ENCODE measurements at places on chromosomes 2 and 18. TPM values are rescaled to one million over a fixed set of nuclear protein-coding genes. Genes with fewer than 3 reads are reported as not detected.

Gene CNGA3
- total RNA-seq = not detected

GRCh38 chr18:54772056-54772455, 56.2 kb upstream of the RAB27B start:
- H3K27me3 ChIP-seq = peaks cover 15% of the 10 kb centered on the region
- DNase-seq = no peak
- H3K36me3 ChIP-seq = no peaks in the 10 kb centered on the region
- H3K4me3 ChIP-seq = no peak overlapping the region

DNA sequence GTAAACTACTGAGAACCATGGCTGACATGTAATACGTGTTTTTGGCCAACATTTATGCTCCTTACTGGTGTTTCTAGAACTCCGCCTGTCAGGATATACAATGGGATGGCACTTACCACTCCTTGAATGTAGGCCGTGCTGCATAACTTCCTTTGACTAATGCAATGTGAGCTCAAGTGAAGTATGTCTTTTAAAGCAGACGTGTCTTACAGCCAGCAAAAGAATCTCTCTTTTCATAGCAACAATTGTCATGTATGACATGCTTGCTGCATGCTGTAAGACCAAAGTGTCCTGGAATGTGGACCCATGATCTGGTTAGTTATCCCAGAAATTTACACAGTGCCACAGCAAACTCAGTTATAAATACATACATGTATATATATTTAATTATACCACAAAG, 1202.7 kb upstream of the PIK3C3 start:
- no peaks in the 10 kb centered on the region for H3K27me3 ChIP-seq
- DNase-seq = no peak
- no peak overlapping the region for H3K27ac ChIP-seq

Gene HOXD8
- total RNA-seq = not detected

Gene RAPGEF4
- 1.1 TPM for total RNA-seq

DNA sequence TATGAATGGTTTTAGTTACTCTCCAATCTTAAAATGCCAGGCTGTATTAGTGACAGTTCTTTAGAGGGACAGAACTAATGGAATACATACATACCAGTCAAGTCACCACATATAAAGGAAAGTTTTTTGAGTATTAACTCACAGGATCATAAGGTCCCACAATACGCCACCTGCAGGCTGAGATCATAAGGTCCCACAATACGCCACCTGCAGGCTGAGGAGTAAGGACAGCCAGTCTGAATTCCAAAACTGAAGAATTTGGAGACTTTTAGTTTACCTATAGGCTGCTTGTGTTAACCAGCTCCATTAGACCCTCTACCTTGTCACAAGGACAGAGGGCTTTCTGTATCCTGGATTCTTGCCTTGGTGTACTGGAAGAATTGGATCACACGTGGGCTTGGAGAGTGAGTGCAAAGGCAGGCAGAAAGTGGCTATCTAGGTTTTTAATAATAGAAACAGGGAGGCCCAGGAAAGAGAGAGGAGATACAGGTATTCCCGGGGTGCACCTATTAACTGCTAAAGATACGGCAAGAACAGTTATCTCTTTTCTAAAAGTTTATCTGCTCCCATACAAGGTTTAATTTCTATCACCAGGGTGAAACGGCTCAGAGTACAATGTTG, 234.9 kb upstream of the CYRIA start:
- H3K4me3 ChIP-seq = no peak overlapping the region
- no peaks in the 10 kb centered on the region for H3K36me3 ChIP-seq
- H3K27me3 ChIP-seq = no peaks in the 10 kb centered on the region
- H3K4me1 ChIP-seq = no peaks in the 10 kb centered on the region
- no peak for DNase-seq

DNA sequence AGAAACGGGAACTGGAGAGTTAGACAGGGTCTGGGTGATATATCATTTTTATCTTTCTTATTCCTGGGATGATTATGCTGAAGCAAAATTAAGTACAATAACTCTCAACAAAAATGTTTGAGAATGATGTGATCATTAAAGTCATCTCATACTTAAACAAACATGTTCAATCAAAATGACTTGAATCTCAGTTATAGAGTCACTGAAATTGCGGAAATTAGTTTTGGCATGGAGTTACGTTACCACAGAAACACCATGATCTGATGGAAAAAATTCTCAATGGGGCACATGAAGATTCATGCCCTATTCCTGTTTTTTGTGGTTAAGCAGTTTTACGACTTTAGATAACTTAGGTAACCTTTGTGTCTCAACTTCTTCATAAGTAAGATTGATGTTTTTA, 757.7 kb downstream of the EPHA4 start:
- no peak for DNase-seq
- no peak overlapping the region for H3K27ac ChIP-seq
- H3K4me1 ChIP-seq = no peaks in the 10 kb centered on the region
- H3K36me3 ChIP-seq = no peaks in the 10 kb centered on the region
- H3K27me3 ChIP-seq = no peaks in the 10 kb centered on the region

DNA sequence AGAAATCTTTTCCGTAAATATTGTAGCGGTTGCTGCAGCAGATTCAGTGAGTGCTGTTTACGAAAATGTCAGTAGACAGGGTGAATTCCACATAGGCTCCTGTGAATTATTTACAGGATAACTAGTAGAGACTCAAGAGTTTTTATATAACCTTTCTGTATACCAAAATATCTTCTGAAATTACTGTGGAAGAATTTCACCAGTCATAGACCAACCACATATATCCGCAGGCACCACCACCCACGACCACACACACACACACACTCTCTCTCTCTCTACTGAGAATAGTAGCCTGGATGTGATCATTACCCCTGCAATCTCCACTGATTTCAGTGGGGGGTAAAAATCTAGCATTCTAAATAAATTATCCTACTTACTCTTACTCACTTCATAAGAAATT, 341.8 kb downstream of the RBM43 start:
- H3K4me3 ChIP-seq = no peak overlapping the region
- H3K27ac ChIP-seq = no peak overlapping the region
- no peaks in the 10 kb centered on the region for H3K4me1 ChIP-seq
- no peak for DNase-seq
- no peaks in the 10 kb centered on the region for H3K36me3 ChIP-seq

GRCh38 chr18:67550872-67551520, 34.5 kb upstream of the DSEL start:
- no peak for DNase-seq
- H3K4me1 ChIP-seq = no peaks in the 10 kb centered on the region
- no peaks in the 10 kb centered on the region for H3K36me3 ChIP-seq
- H3K27me3 ChIP-seq = no peaks in the 10 kb centered on the region
- H3K27ac ChIP-seq = no peak overlapping the region
- no peak overlapping the region for H3K4me3 ChIP-seq

DNA sequence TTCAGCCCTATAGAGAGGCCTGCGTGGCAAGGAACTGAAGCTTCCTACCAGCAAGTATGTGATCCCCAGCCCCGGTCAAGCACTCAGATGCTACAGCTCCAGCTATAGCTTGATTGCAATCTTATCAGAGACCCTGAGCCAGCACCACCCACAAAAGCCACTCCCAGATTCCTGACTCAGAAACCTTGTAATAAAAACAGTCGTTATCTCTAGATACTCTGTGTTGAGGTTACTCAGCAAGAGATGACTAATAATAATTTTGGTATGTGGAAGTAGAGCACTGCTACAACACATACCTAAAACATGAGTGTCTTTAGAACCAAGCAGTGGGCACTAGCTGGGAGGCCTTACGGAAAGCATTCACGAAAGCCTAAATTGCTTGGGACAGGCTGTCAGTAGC, 216.9 kb downstream of the UXS1 start:
- no peak for DNase-seq
- H3K36me3 ChIP-seq = peaks cover 8% of the 10 kb centered on the region
- H3K4me1 ChIP-seq = peaks cover 8% of the 10 kb centered on the region
- no peak overlapping the region for H3K4me3 ChIP-seq
- H3K27ac ChIP-seq = no peak overlapping the region

Gene PRR30
- total RNA-seq = not detected

Gene FRZB
- not detected for total RNA-seq

- no peak overlapping the region for H3K27ac ChIP-seq
- no peaks in the 10 kb centered on the region for H3K4me1 ChIP-seq
- H3K27me3 ChIP-seq = peaks cover 44% of the 10 kb centered on the region
- no peaks in the 10 kb centered on the region for H3K36me3 ChIP-seq
These were observed 1.2 kb downstream of the MLPH start for GRCh38 chr2:237488295-237488694.

GRCh38 chr18:2112435-2113045, 458.8 kb downstream of the METTL4 start:
- H3K27me3 ChIP-seq = peaks cover 11% of the 10 kb centered on the region
- H3K4me3 ChIP-seq = no peak overlapping the region
- H3K4me1 ChIP-seq = no peaks in the 10 kb centered on the region
- H3K36me3 ChIP-seq = no peaks in the 10 kb centered on the region

Gene CMPK2
- 106 TPM for total RNA-seq

Gene CDH19
- total RNA-seq = not detected

DNA sequence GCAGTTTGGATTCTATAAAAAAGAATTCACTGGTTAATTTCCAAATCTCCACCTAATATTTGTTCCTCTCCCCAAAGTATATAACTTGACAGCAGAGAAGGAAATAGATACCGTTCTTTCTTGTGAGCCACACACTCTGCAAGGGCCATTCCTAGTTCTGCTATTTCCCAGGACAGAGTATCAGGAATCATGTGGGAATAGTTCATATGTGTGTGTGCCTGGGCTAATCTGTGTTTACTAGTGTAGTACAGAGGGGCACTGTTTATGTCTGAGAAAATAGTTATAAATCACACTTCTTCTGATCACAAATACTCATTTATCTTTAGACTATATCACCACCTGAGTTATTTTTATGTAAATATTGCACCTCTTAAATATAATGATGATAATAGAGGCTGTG, 296.7 kb downstream of the ARHGAP15 start:
- H3K4me1 ChIP-seq = peaks cover 12% of the 10 kb centered on the region
- H3K36me3 ChIP-seq = peaks cover 27% of the 10 kb centered on the region
- H3K27me3 ChIP-seq = no peaks in the 10 kb centered on the region
- H3K27ac ChIP-seq = no peak overlapping the region
- no peak overlapping the region for H3K4me3 ChIP-seq

DNA sequence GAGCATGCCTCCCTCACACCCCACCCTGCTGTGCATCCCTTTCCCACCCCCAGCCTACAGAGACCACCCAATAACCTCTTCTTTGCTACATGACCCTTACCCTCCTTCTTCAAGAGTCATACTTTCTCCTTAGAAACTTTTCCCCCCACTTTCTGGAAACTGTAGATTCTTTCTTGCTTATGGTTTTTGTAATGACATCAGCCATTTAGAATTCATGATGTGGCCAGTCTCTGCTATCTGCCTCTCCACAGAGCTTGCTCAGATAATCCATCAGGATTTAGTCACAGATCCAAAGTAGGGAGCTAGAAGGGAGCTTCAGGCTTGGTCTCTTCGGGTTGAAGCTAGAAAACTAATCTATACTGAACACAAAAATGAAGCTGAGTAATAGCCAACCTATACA, 36.5 kb downstream of the GALM start:
- no peaks in the 10 kb centered on the region for H3K27me3 ChIP-seq
- H3K36me3 ChIP-seq = peaks cover 29% of the 10 kb centered on the region
- H3K27ac ChIP-seq = no peak overlapping the region
- no peak for DNase-seq
- H3K4me1 ChIP-seq = peaks cover 29% of the 10 kb centered on the region

DNA sequence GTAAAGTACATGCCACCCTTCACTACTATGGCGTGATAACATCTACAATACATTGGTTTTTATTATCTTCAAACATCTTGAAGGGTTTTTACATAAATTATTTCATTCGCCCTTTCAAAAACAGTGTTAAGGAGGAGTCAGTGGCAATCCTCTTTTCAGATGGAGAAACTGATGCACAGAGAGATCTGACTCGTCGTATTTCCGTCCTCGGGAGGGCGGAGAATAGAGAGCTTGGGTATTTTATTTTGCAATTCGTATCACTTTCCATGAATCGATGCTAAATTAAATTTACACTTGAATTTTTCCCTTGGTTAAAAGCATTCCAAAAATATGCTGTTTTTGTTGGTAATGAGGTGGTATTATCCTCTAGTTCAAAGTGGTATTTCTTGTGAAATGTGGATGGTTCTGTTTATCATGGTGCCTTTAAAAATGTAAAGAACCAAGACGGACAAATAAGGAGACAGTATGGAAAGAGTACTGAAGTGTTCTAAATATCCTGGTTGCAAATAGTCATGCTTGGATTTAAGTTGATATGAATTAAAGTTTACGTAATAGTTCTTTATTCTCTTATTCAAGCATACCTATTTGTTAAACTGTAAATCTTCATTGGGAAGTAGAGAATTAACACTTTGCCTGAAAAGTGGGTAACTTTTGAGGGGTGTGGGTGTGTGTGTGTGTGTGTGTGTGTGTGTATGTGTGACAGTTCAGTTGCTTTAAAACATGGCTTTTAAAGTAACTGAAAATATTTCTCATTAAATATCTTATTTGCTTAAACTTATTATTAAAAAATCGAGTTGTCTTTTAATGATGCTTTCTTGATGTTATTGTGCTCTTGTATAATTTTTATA, 5.6 kb downstream of the PHLPP1 start:
- H3K27ac ChIP-seq = no peak overlapping the region
- H3K27me3 ChIP-seq = peaks cover 10% of the 10 kb centered on the region
- H3K4me3 ChIP-seq = no peak overlapping the region
- no peak for DNase-seq
- peaks cover 2% of the 10 kb centered on the region for H3K36me3 ChIP-seq

Gene CCDC74B
- total RNA-seq = 1.2 TPM

- no peaks in the 10 kb centered on the region for H3K27me3 ChIP-seq
- H3K4me1 ChIP-seq = peaks cover 31% of the 10 kb centered on the region
- H3K36me3 ChIP-seq = peaks cover 4% of the 10 kb centered on the region
These were observed 25.6 kb upstream of the CERS6 start for GRCh38 chr2:168430431-168430830.
